AG09319 (cell line): ENCODE measurements at places on chromosomes 7 and 10.

- DNase-seq, result no peak
Observed at GRCh38 chr10:130902929-130903328, 408.6 kb downstream of the TCERG1L start.

DNA sequence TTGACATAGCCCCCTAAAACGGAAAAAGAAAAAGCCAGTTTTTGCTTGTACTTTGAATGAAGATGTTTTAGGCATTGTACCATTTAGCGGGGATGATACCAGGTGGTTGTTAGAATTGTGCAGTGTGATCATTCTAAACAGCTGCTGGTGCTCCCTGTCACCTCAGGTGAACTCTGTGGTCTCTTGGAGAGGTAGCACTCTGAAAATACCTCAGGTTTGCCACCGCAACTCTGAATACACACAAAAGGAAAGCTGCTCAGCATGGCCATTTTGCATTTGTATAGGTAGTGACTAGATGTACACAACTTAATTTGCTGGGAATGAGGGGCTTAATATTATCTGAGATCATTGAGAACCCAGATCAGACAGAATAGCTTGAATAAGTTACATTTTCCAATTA lies 52.6 kb downstream of the PLEKHA8 start:
- DNase-seq, result no peak

- no peak for DNase-seq
Observed at GRCh38 chr7:2151237-2151636, 81.5 kb downstream of the MAD1L1 start.

DNA sequence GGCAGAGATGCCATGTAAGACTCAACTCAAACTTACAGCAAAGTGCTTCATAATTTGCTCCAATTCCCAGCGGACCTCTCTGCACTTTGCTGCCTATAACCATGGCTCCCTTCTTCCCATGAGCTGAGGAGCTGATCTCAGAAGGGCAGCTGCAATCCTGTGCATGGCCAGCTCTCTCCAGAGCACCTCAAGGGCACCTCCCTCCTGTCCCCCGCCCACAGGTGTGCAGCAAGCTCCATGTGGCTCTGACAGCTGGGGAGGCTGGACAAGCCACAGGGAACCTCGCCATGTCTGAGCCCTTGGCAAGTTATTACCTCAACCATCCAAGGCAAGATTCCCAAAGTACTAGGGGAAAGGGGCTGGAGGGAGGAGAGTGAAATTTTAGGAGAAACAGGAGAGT lies 61.1 kb upstream of the DDC start:
- DNase-seq, result no peak

DNA sequence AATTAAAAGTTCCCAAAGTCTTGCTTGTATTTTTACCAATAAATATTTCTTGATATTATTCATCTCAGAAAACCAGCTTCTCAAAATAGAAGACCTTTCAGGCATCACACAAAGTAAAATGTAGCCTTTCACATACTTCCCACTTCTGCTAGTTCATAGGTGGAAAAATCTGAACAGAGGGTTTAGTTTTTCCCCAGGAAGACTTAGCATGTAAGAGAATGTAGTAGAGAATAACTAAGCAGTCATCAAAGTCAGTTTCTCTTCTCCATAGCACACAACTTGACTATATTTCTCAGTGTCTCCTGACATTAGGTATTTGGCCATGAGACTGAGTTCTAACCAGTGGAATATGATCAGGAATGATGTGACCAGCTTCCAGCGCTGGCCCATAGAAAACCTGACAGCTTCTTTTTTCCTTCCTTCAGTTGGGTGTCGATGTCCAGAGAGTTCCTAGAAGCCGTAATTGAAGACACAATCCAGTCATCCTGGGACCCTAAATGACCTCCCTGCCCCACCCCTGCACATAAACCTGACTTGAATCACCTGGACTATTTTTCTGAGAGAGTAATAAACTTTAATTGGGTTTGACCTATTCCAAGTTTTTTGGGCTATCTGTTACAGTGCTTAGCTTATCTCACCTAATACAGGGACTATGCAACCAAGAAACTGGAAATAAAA lies 67.5 kb upstream of the WNT16 start:
- DNase-seq, result no peak
